Stimulated activated CD4-positive, alpha-beta T cell treated with anti-CD3 and anti-CD28 coated beads, Interleukin-1b, Interleukin-23, amount 100 ng/mL, for 48 hours (primary cell): ENCODE measurements at places on chromosomes 1 and 21.
A peak's percentile ranks its signal among the peaks of the same experiment; 100 is the strongest.

GRCh38 chr1:40853885-40854170, 8.3 kb downstream of the CITED4 start:
- DNase-seq = no peak

DNA sequence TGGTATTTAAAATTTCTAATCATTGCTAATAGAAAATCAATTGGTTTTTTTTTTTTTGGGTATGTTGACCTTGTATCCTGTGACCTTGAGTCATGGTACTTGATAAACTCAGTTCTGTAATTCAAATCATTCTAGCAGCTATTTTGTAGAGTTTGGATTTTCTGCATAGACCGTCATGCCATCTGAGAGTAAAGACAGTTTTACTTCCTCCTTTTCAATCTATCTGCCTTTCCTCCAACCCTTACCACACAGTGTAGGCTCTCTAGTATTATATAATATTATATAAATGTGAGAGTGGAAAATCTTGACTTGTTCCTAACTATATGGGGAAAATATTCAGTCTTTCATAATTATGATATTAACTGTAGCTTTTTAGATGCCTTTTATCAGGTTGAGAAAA, 7.0 kb downstream of the TDRD5 start:
- no peak for DNase-seq

DNA sequence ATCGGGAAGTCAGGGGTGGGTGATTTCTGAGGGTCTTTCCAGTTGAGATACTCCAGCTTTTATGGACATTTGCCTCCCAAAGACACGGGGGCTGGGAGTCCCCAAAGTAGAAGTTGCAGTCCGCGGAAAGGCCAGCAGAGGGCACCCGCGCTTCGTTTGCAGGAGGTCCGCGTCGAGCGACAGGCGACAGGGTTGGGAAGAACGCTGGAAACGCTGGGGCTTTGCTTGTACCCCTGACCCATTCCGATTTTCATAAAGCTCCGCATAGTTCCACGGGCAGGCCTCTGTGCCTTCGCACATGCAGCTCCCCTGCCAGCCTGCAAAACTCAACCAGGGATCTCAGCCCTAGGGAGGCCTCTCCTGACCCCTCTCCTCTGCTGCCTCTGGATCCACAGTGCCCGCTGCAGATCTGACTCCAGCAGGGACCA, 44.2 kb upstream of the LAPTM5 start:
- DNase-seq = peak; percentile 74

DNA sequence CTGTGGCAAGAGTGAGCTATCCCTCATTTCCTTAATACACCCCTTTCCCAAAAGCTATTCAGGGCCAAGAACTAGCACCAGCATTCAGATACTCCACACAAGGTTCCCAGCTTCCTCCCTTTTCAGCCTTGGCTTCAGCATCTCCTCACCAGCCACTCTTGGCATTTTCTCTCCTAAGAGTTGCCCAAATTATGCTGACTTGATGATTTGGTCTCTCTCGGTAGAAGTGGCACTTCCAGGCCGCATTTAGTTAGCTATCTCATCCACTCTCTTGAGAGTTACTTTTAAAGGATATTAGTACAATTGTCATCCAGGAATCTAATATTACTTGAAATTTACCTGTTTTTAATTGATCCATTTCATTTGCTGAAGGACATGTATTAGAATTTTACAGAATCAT, 199.0 kb upstream of the DMRTA2 start:
- no peak for DNase-seq

DNA sequence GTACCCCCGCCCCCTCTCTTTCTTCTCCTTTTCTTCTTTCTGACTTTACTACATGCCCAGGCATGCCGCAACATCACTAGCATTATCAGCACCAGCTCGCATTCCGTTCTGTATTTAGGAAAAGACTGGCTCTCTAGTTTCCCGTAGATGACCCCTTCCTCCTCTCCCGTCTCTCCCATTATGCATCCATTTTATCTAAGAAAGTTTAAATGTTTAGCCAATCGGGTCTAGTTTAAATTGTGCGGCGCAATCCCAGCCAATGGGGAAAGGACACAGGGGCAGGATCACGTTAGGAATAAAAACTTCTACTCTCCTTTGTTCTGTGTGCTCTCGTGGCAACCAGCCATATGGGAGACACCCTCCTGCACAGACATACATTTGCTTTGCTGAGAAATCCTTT, 2.3 kb upstream of the KRTAP10-7 start:
- no peak for DNase-seq

DNA sequence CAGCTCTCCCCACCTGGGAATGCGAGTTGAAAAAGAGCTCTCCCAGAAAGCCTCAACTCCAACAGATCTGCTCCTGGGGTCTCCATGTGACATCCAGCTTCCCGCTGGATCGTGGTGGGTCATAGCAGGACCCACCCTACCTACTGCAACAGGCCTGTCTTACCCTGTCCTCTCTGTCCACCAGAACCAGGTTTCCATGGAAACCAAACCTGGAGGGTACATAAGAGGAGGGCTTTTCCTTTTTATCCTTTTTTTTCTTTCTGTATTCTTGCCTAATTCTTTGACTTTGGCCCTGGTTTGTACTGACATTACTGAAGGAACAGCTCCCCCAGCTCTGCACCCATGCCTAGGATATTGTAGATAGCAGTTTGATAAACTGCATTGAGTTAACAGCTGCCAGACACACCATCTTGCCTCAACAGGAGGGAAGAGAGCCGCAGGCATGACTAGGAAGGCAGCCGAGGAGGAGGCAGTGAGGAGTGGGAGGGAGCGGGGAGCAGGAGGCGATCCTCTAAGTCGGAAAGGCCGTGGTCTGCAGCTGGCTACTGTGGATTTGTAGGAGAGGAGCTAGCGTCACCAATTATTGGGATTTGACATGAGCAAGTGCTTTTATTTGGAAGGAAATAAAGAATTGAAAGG, 9.7 kb upstream of the FMOD start:
- no peak for DNase-seq

DNA sequence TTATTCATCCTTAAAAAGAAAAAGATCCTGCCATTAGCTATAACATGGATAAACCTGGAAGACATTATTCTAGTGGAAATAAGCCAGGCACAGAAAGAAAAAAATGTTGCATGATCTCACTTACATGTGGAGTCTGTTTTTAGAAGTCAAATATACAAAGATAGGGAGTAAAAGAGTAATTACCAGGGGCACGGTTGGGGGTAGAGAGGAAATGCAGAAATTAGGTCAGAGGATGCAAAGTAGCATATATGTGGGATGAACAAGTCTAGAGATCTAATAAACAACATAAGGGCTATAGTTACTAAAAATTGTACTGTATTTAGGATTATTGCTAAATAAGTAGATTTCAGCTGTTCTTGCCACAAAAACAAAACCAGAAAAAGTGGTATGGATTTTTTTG, 61.4 kb upstream of the CD53 start:
- DNase-seq = no peak

- DNase-seq = no peak
Measured at GRCh38 chr1:178107823-178108222, 13.9 kb downstream of the RASAL2 start.

DNA sequence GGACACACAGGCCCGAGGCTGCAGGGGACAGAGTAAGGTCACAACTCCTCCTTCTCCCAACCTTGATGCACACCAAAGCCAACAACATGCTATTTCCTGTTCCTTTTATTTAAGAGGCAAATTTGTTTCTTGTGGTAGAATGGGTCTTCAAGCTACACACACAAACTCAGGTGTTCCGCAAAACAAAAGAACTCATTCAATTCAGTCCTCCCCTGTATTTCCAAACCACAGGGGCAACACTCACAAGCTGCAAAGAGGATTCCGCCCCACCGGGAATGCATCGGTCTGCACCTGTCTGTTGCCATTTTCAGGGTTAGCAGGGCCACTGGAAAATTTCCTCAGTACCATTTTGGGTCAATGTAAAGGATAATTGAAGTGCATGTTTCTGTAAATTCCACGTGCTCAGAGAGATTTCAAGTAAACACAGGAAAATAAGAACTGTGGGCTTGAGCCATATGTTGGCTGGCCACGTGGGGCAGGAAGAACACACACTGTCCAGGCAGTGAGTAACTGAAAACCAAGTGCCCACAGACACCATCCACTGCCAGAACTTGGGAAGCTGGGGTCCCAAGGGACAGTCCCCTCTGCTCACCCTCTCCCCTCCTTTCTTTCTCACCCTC, 145.2 kb upstream of the ERG start:
- DNase-seq = no peak

GRCh38 chr1:118300808-118301207, 115.8 kb upstream of the SPAG17 start:
- no peak for DNase-seq

- no peak for DNase-seq
Measured at GRCh38 chr1:94927405-94928175, 680 bp upstream of the CNN3 start.

- no peak for DNase-seq
Measured at GRCh38 chr1:213276236-213276635, 225.2 kb downstream of the RPS6KC1 start.

- DNase-seq = peak; percentile 54
Measured at GRCh38 chr1:26702680-26703038, 6.8 kb downstream of the ARID1A start.

GRCh38 chr1:236143104-236143948, 987 bp downstream of the GPR137B start:
- peak; percentile 70 for DNase-seq

GRCh38 chr1:43962324-43962723, 7.5 kb upstream of the DPH2 start:
- no peak for DNase-seq

DNA sequence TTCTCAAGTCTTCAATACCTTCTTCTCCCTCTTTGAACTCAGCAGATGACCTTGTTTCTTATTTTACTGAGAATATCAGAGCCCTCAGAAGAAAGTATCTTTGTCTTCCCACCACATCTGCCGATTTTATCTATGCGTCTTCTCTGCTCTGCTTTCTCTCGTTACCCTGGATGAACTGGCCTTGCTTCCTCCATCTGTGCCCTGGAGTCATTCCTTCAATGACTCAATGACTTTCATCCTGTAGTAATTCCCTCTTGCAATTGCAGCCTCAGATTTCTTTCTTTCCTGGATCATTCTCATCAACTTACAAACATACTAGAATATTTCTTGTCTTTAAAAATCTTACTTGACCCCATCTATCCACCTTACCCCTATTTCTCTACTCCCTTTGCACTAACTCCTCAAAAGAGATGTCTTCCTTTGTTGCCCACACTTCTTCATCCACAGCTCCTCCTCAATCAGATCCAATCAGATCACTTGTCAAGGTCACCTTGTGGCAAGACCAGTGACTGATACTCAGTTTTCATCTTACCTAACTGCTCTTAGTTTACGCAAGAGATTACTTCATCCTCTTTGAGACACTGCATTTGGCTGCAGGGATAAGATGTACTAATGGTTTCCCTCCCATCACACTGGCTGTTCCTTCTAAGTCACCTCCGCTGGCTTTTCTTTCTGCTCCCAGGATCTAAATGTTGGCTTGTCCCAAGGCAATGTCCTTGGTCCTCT, 8.2 kb upstream of the TGFBR3 start:
- DNase-seq = no peak

DNA sequence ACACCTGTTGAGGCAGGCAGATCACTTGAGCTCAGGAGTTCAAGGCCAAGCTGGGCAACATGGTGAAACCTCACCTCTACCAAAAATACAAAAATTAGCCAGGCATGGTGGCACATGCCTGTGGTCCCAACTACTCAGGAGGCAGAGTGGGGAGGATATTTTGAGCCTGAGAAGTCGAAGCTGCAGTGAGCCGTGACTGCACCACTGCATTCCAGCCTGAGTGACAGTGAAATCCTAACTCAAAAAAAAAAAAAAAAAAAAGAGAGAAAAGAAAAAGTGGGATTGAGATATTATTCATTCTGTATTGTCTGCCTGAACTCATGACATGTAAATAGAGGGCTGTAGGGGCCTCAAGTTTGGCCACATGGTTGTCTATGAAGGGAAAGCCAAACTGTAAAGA, 37.3 kb downstream of the WNT2B start:
- no peak for DNase-seq

- DNase-seq = no peak
Measured at GRCh38 chr1:58968360-58968952, 184.6 kb upstream of the JUN start.

GRCh38 chr1:40394491-40395172, 21.1 kb downstream of the SMAP2 start:
- DNase-seq = peak; percentile 65

DNA sequence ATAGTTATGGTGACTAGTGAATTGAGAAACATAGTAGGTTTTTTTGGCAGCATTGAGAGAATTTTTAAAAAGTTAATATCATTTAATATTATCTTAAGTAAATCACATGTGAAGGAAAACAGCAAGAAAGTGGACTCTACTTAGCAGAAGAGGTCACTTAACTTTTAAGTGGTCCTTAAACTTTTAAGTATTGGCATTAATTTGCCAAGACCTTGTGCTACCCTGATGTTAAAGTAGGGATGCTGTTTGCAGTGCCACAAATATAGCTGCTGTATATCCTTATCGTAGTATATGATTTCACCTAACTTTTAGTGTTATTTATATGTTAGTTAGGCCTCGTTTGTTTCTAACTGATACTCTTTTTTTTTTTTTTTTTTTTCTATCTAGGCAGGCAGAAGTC, 40.2 kb downstream of the SMG7 start:
- DNase-seq = no peak

DNA sequence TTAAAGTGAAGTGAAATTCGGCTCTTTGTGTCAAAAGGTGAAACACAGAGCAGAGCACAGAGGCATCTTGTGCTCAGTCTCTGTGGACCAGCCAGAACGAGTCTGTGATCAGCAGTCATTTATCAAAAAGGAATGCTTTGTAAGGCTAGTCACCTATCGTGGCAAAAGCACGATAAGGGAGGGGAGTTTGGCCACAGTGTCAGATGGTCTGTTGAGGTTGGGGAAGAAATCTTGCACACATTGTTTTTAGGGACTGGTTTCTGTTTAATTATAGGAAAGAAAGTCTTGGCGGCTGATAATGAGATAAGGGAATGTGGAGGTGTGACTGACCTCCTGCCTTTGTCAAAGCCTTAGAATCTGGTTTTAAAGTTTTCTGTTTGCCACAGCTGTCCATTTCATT, 58.2 kb upstream of the KIAA1614 start:
- DNase-seq = no peak

- DNase-seq = no peak
Measured at GRCh38 chr1:241424480-241424971, 67.5 kb upstream of the RGS7 start.

DNA sequence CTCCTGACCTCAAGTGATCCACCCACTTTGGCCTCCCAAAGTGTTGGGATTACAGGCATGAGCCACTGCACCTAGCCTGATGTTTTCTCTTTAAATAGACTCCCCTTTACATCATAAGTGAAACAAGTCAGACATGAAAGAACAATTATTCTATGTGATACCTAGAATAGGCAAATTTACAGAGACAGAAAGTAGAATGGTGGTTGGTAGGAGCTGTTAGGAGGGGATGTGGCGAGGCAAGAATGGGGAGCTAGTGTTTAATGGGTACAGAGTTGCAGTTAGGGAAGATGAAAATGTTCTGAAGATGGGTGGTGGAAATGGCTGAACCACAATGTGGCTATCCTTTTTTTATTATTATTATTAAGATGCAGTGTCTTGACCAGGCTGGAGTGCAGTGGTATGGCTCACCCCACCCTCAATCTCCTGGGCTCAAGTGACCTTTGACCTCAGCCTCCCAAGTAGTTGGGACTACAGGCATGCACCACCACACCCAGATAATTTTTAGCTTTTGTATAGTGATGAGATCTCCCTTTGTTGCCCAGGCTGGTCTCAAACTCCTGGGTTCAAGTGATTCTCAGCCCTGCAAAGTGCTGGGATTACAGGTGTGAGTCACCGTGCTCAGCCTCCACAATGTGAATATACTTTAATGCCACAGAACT, 28.4 kb downstream of the ELF3 start:
- DNase-seq = no peak
